Pancreas (tissue), 10 donors: ENCODE measurements at places on chromosomes 5 and 9. TPM values are rescaled to one million over a fixed set of nuclear protein-coding genes. Genes with fewer than 3 reads are reported as not detected.

DNA sequence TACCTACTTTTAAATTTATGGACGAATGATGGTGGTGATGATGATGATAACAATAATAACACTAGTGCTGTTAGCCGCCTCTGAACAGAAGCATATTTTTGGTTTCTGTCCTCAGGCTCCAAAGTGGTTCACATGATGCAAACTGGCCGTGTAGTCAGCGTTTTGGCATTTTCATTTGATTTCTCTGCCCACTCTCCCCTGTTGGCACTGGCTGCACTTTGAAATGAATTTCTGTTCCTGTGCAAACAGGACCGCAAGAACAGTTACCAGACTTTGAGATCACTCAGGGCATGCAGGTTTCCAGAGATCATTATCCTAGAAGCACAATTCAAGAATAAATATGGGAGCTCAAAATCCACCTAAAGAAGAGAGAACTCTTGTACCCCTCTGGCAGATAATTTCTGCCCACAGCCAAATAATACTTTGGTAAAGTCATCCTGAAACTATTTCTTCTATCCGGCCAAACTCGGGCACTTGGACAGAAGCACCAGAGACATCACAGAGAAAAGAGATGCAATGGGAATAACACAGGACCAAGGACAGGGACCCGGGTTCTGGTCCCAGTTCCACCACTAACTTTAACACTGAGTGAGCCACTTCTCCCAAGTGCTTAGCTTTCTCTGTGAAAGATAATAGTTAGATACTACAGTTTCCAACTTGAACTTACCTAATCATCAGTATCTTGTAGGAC, 201.7 kb upstream of the PTGER4 start:
- no peaks in the 10 kb centered on the region for H3K4me1 ChIP-seq
- no peak overlapping the region for H3K27ac ChIP-seq
- no peaks in the 10 kb centered on the region for H3K27me3 ChIP-seq
- DNase-seq = no peak

GRCh38 chr9:123164285-123164684, 104.1 kb downstream of the STRBP start:
- H3K27ac ChIP-seq = no peak overlapping the region
- no peaks in the 10 kb centered on the region for H3K36me3 ChIP-seq
- H3K4me3 ChIP-seq = no peak overlapping the region
- DNase-seq = no peak
- H3K4me1 ChIP-seq = no peaks in the 10 kb centered on the region

ZNF608 gene
- total RNA-seq = 9.3 TPM

- DNase-seq = no peak
- H3K27me3 ChIP-seq = no peaks in the 10 kb centered on the region
- no peak overlapping the region for H3K4me3 ChIP-seq
- no peak overlapping the region for H3K27ac ChIP-seq
- no peaks in the 10 kb centered on the region for H3K36me3 ChIP-seq
Measured at GRCh38 chr5:34522599-34523386, 133.3 kb upstream of the RAI14 start.

GRCh38 chr9:100170085-100170484, 71.0 kb downstream of the INVS start:
- H3K36me3 ChIP-seq = no peaks in the 10 kb centered on the region
- no peaks in the 10 kb centered on the region for H3K27me3 ChIP-seq
- H3K27ac ChIP-seq = no peak overlapping the region

FOXD4 gene
- total RNA-seq = 0.35 TPM

DNA sequence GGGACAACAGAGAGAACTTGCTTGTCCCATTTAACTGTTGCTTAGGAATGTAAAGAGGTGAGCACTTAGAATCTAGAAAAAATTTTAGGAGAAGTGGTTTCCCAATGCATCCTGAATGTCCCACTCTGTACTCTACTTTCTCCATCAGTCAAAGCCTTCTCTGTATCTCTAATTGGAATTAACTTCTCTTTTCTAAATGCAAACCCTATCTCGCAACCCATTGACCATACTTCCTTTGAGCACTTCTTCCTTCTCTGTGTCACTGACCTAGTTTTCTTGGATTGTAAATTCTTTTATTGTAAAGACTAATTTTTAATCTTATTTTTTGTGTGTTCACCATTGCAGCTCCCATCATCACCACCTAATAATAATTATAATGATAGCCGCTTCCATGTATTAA, 33.3 kb downstream of the ADRB2 start:
- no peak overlapping the region for H3K4me3 ChIP-seq
- H3K27ac ChIP-seq = no peak overlapping the region
- no peak for DNase-seq
- H3K27me3 ChIP-seq = no peaks in the 10 kb centered on the region

GABRA1 gene
- total RNA-seq = 0.16 TPM

GADD45G gene
- total RNA-seq = 19.9 TPM
